ENCODE measurements at places on chromosomes 4 and X.

GRCh38 chrX:17743913-17744312, 6.6 kb downstream of the SCML1 start:
- no peak for DNase-seq

- DNase-seq = no peak
Observed at GRCh38 chrX:54794795-54795194, 3.3 kb downstream of the ITIH6 start.

- no peak for DNase-seq
Observed at GRCh38 chr4:42778349-42778748, 114.2 kb upstream of the GRXCR1 start.

DNA sequence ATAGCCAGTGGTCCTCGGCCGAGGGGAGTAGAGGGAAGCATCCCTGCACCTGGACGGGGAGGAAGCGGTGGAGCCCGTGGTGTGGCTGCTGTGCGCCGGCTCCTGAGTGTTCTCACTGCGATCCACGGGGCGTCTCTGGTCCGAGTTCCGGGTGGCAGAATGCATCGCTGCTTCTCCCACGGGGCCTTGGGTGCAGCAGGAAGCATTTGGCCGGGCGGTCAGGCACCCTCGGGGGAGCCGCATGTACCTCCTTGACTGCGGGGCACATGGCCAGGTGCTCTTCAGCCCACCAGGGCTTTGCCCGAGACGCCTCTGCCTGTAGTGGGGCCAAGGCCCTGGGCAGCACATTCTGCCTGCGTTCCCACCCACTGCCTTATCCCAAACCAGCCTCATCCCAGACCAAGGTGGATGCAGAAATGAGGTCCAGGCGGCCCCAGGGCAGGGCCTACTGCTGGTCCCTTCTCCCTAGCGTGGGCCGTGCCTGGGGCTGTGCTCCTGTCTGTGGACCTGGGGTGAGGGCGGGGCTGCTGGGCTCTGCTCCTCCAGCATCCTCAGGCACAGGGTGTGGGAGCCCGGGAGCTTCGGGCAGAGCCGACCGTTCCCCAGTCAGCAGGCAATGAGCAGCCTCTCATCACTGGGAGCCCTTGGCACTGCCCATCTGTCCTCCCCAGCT, 27.5 kb downstream of the NKX1-1 start:
- no peak for DNase-seq

- DNase-seq = no peak
Observed at GRCh38 chr4:57689693-57690205, 579.6 kb upstream of the IGFBP7 start.

GRCh38 chr4:147299205-147299604, 181.7 kb upstream of the EDNRA start:
- DNase-seq = no peak

- DNase-seq = no peak
Observed at GRCh38 chr4:117284736-117285135, 199.4 kb upstream of the TRAM1L1 start.

- DNase-seq = no peak
Observed at GRCh38 chr4:123350191-123350544, 46.4 kb upstream of the SPRY1 start.

GRCh38 chrX:21934414-21934813, 6.1 kb upstream of the SMS start:
- no peak for DNase-seq

GRCh38 chrX:43835559-43835958, 46.7 kb downstream of the MAOB start:
- DNase-seq = no peak

DNA sequence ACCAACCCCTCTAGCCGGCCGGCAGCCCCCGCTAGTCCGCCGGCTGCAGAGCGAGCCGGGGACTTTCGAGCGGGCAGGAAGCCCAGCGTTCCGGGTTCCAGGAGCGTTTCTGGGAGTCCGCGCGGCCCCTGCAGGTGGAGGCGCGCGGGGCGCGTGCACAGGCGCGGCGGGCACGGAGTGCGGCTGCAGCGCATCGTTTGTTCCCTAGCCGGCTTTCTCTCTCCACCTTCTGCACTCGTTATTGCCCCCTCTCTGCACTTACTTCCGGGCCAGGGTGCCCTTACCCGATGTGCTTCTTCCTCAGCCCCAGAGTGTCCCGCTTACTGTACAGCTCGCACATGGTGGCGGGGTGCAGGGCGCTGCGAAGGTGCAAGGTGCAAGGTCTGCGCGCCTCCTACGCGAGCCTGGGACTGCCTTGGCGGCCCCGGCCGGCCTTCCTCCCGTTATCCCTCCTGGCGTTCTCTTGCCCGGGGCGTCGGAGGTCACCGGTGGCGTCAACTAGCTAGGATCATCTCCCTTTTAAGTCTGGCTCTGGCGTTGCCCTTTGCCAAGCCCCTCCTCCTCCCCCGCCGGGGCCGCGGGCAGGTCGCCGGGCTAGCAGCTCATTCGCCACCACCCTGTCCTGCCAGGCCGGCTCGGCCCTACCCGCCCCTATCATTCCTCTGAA, at the start of gene ETNPPL:
ETNPPL (minus strand) TSS at position 495 of the 667 bp plus-strand sequence; CDS start at position 340, 155 bp downstream.
- DNase-seq = no peak

DNA sequence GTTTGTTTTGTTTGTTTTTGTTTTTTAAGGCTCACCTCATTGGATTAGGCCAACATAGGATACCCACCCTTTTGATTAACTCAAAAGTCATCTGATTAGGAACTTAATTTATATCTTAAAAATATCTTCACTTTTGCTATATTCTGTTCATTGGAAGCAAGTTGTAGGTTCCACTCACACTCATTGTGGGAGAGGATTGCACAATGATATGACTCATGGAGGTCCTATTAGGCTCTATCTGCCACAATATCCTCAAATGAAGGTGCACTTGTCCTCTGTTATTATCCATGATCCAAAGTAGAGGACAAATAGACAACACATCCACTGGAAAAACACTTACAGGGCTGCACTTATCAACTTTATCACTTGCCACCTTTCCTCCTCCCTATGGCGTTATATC, 60.5 kb upstream of the ADAMTS3 start:
- DNase-seq = no peak

DNA sequence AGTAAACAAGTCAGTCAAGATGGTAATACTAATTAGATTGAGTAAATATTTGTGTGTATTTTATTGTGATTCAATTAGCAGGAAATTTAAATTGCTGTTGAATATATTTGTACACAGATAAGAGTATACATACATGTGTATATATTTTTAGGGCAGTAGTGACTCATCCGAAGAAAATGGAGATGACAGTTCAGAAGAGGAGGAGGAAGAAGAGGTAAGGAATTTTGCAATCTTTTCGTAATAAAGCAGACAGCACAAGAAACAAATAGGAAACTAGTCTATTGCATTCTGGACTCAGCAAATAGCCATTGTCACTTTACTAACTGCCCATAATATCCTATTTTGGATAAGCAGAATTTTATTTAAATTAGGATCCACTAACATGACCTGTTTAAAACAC, 6.6 kb downstream of the IBSP start:
- no peak for DNase-seq

GRCh38 chrX:20530406-20530921, 263.8 kb upstream of the RPS6KA3 start:
- DNase-seq = peak; percentile 37

- DNase-seq = no peak
Observed at GRCh38 chr4:67104145-67104544, 441.2 kb downstream of the CENPC start.

DNA sequence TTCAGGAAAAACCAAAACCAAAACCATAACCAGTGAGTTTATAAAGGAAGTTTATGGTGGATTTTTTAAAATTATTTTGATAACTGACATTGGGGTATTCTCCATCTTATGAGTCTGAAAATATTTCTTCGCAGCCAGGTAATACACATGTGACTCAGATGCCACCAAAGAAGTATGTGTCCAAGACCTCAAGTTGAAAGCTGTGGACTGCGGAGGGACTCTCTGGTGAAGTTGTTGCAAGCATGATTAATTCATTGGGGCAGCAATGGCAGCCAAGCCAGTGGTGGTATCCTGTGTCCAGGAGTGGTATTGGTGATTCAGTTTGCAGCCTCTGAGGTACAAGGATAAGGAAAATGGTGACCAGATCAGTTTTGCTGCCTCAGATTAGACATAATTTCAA, 14.0 kb upstream of the ADH5 start:
- no peak for DNase-seq

- no peak for DNase-seq
Observed at GRCh38 chrX:113384628-113385027, 544.0 kb upstream of the AMOT start.

DNA sequence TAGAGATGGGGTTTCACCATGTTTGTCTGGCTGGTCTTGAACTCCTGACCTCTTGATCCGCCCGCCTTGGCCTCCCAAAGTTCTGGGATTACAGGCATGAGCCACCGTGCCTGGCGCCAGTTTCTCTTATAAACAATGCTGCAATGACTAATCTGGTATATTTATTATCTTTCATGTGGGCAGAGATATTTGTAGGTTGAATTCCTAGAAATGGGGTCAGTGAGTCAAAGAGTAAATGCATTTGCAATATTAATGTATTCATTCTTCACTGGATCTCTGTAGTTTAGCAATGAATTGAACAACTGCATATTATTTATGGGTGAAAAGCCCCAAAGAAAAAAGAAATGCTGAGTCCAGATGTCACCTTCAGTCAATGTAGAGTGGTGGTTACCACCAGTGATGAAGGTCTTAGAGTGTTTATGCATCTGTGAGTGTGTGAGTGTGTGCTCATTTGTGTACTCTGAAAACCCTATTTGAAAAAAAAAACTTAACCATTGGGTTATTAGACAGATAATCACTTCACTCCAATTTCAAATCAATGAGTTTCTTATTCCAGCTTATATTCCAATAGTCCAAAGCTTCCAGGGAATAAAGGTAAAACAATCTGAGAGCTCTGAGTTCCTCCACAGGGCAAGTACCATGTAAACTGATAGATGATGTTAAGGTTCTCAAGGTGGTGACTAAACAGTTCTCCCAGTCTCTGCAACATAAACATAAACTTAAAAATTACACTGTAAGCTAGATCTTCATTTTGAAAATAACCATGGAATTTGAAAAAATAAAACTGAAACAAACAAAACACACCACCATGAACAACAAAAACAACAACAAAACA, 22.6 kb upstream of the CD38 start:
- peak; percentile 39 for DNase-seq

DNA sequence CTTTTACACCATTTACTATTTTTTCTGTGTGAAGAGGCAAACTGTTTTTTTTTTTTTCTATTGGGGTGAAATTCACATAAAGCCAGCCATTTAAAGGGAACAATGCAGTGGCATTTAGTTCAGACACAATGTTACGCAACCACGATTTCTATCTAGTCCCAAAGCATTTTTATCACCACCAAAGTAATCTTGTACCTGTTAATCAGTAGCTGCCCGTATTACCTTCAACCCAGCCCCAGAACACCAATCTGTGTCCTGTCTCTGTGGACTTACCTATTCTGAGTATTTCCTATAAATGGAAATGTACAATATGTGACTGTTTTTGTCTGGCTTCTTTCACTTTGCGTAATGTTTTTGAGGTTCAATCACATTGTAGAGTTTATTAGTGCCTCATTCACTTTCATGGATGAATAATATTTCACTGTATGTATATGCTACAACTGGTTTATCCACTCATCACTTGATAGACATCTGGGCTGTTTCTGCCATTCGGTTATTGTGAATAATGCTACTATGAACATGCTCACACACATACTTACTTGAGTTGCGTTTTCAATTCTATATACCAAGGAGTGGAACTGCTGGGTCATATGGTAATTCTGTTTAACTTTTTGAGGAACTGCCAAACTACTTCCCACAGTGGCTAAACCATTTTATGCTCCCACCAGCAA, 116.2 kb downstream of the CDS1 start:
- DNase-seq = no peak

GRCh38 chr4:76772498-76773106, 125.3 kb downstream of the SOWAHB start:
- no peak for DNase-seq

GRCh38 chr4:100848841-100849240, 331.0 kb upstream of the EMCN start:
- peak; percentile 24 for DNase-seq

- peak; percentile 16 for DNase-seq
Observed at GRCh38 chr4:26141911-26142638, 178.7 kb upstream of the RBPJ start.

DNA sequence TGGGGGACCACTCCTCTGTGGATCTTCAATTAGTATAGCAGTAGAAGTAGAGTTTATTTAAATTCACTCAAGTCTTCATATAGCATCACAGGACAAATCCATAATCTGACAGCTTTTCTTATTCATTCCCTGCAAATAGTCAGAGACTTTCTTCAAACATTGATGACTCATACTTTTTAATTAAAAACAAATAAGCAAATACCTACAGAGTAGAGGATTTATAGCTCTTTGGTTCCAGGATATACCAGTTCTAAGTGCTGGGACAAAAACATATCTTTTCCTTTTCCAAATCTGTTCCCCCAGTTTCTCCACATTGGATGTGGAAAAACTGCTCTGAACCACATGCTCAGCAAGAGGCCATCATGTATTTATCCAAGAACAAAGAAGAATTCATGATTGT, 24.1 kb downstream of the EMCN start:
- no peak for DNase-seq

GRCh38 chr4:72975488-72975784, 94.1 kb downstream of the COX18 start:
- no peak for DNase-seq

- no peak for DNase-seq
Observed at GRCh38 chrX:65587616-65588526, 53.3 kb upstream of the LAS1L start.

- no peak for DNase-seq
Observed at GRCh38 chr4:38449506-38450174, 214.4 kb upstream of the KLF3 start.

DNA sequence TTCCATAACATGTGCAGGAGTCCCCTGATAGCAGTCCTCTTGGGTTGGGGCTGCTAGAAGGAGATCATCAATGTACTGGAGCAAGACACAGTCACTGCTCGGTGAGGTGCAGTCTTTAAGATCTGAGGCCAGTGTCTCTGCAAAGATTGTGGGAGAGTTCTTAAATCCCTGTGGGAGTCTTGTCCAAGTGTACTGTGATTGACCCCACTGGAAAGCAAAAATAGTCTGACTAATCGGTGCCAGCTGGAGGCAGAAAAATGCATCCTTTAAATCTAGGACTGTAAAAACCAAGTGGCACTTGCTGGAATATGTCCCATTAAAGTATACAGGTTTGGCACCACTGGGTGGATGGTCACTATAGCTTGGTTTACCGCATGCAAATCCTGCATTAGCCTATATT, 31.1 kb downstream of the SULT1E1 start:
- DNase-seq = no peak

DNA sequence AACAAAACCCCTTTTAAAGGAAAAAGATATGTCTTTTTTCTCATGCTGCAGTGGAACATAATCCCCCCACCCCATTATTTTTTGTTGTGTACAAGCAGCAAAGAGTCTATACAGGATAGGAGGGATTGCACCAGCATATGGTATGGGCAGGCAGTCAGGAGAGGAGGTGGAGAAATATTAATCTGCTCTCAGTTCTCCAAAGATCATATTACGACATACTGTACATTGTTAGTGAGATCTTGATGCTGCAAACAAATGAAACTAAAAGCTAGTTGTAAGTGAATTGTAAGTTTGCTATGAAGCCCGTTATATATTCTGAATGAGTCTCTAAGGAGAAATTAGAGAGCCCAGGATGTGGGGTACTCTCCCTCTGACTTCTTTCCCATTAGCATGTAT, 75.3 kb downstream of the RAPGEF2 start:
- no peak for DNase-seq

All from CD4-positive, alpha-beta T cell treated with Interferon alpha-2 for 1 hour (primary cell).